ENCODE measurements at places on chromosomes 13 and 19.

DNA sequence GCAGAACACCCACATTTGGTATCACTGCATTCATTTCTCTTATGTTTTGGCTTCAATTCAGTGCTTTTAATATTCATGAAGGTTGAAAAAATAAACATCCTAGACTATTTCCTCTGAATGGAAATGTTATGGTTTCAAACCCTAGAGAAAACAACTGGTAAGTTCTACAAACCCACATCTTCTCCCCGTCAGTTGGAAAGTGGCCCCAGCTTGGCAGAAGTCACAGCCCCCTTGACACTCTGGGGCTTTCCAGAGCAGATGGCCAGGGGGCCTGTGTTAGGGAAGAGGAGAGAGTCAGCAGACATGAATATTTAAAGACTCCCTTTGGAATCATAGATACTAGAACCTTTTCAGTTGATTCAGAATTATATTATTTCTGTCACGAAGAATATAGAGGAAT is 123.9 kb downstream of the SHISA2 start:
- DNase-seq: no peak

- peak; percentile 16 for DNase-seq
Measured at GRCh38 chr13:28568286-28568685, 73.4 kb upstream of the FLT1 start.

DNA sequence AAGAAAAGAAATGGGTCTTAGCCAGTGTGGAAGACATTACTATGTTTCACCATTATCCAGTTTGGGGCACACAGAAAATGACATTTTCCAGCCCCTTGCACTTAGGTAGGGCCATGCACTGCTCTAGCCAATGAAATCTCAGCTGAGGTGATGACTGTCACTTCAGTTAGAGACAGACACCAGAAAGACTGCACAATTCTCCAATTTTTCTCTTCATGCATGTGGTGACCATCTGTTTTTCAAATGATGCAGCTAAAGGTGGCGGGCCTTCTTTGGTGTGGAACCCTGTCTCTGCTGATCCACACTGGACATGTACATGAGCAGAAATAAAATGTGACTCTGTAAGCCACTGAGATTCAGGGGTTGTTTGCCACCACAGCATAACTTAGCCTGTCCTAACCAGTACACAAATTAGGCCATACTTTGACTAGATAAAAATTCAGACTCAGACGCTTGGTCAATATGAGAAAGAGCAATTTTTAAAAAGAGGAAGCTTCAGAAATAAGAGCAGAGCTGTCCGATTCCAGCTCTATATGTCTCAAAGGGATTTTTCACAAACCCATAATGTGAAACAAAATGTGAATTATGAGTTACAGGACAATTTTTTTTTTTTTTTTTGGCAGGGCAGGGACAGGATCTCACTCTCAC is 6.7 kb downstream of the ZNF565 start:
- DNase-seq: no peak

DNA sequence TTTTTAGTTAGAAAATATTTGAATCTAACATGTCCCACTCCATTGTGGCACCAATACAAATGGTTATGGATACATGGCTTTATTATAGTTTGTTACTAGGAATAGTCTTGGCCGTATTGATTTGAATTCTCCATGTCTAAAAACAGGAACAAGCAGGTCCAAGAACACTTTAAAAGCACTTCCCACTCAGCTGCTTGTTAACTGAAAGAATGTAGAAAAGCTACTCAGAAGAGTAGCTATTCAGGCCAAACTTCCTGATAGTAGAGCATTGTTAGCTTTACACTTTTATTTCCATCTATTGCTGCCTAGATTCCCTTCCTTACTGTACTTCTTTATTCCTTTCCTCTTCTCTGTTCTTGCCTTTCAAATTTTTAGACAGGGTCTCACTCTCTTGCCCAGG is 6.9 kb downstream of the PIBF1 start:
- DNase-seq: no peak

GRCh38 chr13:35765941-35766340 is 289.5 kb upstream of the MAB21L1 start:
- DNase-seq: no peak

DNA sequence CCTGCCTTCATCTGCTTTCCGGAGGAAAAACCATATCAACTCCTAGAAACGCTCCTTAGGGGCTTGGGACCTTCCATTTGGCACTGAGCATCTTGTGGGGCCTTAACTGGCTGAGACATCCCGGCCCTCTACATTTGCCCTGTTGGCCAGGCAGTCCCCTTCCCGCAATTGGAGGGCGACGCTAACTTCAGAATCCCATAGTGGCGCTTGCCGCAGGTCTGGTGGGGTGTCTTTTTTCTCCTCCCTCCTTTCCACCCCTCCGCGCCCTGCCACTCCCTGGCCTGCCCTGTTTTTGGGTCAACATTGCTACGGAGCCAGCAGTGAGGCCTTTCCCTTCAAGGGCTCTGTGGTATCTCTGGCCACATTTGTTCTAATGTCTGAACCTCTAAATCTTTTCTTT is 13.6 kb upstream of the CRTC1 start:
- no peak for DNase-seq

DNA sequence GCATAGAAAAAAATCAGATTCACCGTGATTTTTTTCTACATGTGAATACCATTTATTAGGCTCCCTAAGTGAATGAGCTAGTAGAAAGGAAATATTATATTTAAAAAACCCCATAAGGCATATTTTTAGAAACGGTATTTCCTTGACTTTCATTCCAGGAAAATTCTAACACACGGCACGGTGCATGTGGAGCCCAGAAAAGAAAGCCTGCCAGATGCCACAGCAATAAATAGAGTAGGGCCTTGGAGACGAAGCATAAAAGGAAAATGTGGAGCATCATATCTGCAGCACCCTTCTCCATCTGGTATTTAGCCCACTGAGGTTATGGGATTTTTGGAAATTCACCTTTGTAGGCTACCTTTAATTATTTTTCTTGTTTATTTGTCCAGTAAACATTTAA is 314.4 kb downstream of the ENOX1 start:
- DNase-seq: no peak

DNA sequence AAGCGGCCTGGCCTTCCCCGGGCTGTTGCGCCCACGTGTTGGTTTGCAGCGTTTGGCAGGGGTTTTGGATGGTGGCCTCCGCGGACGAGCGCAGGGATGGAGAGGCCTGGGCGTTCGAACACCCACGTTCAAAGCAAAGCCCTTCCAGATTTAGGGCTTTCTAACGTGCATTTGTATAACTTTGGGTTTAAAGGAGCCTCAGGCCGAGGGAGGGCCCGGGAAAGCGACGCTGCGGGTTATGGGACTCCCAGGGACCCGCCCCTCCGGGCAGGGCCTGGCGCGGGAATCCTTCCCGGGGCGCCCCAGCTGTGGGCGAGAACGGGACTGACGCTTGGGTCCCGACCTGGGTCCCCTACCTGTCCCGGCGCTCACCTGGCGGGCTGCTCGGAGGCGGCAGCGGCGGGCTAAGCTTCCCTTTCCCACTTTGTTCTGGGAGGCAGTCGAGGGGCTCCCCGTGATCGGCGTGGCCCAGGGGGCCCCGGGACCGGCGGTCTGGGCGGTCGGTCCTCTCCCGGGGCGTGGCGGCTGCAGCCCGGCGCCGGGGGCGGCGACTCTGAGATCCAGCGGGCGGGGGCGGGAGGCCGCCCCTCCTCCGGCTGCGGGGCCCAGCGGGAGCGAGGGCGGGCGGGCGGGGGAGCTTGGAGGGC is at the start of gene FBXO17:
FBXO17 (minus strand) TSS at position 529 of the 647 bp plus-strand sequence. CDS start 25,423 bp downstream, outside the sequence.
- no peak for DNase-seq

DNA sequence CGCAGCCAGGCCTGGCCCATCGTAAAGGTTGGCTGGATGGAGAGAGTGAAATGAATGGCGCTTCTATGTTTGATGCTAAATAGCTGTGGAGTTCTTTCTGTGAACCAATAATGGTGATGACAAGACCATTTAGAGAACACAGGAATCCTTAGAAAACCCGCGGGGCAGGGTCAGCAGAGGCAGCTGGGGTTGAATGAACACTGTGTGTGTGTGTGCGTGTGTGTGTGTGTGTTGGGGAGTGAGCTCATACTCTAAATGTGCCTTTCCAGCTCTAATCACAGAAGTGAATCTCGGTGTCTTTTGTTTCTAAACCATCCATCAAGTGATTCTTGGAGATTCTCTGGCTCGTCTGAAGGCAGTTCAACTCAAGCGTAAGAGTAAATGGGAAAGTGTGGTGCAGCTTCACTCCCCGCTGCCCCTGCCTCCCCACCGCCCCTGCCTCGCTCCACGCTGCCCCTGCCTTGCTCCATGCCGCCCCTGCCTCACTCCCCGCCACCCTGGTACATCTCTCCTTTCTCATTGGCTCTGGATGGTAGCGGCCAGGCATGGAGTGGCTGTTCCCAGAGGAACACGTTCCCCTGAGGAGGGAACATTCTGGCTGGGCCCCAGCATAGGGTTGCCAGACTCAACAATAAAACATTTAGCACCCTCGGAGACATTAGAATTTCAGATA is 21.2 kb downstream of the TMPRSS9 start:
- DNase-seq: peak; percentile 34

GRCh38 chr19:16200038-16201010 is 2.6 kb downstream of the AP1M1 start:
- DNase-seq: no peak
